Activated T-helper 17 cell treated with anti-CD3 and anti-CD28 coated beads, Interleukin-2, amount 50 U/mL, for 72 hours (primary cell): ENCODE measurements at places on chromosomes 5 and 9.

GRCh38 chr5:162752612-162753011, 684.8 kb upstream of the CCNG1 start:
- ATAC-seq = no peak

GRCh38 chr5:17805227-17805825, 171.1 kb downstream of the TAF11L14 start:
- no peak for ATAC-seq

- no peak for ATAC-seq
Measured at GRCh38 chr9:108911820-108912219, 22.1 kb downstream of the ELP1 start.

DNA sequence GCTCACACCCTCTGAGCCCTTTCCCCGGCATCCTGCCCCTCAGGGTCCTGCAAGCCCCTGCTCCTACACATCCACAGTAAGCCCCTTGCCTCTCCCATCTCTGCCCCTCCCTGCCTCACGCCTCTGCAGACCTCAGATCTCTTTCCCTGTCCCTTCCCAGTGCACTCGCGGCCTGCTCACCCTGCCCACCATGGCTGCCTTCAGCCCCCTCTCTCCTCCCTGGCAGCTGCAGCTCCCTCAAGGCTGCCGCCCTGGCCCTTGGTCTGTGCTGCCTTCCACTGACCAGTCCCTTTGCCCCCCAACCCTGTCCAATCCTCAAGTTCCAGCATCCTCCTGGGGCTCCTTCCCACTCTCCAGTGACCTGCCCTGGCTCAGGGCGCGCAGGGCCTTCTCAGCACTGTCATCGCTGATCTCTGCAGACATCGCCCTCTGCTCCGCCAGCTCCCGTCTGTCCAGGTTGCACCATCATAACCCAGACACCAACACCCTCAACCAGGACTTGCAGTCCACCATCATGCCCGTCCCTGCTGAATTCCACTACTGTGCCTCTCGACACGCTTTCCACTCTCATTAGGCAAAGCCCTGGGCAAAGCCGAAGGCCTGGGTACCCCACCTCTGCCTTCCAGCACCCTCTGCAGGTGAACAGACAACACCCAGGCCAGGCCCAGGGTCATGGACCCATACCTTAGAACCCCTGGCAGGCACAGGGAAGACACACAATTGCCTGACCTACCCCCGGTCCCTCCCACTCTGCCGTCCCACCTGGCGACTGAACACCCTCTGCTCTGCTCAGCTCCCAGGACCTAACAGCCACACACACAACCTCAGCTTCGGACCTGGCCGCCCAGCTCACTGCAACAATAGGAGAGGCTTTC, 97.8 kb upstream of the RUFY1 start:
- ATAC-seq = no peak

DNA sequence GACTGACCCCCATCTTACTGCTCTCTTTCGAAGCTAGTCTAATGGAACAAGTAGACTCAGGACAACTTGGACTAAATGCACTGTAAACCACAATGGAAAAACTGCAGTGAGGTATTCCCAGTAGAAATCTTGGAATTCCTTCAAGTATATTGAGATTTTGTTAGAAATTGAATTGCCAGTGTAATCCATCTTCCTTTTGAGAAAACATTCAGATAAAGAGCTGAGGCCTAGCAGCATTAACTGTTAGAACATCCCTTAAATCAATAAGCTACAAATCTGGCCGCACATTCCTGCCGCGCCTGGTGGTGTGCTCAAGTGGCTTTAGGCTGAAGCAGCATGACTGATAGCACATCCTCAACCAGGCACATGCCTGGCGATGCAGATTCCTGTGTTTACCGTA, 29.3 kb downstream of the PPIC start:
- ATAC-seq = no peak

- no peak for ATAC-seq
Measured at GRCh38 chr9:13588151-13589033, 308.9 kb upstream of the MPDZ start.

GRCh38 chr9:38765101-38765500, 45.2 kb upstream of the FAM240B start:
- ATAC-seq = no peak

- no peak for ATAC-seq
Measured at GRCh38 chr5:8333977-8334376, 465.0 kb downstream of the MTRR start.

- ATAC-seq = no peak
Measured at GRCh38 chr9:86764671-86765343, 182.5 kb downstream of the GAS1 start.

- peak; percentile 47 for ATAC-seq
Measured at GRCh38 chr9:111630182-111630963, 761 bp upstream of the DNAJC25 start.

GRCh38 chr5:81269751-81270393, 31.5 kb upstream of the ZCCHC9 start:
- no peak for ATAC-seq
